WTC11 (cell line): ENCODE measurements at places on chromosomes 6 and 20.
A peak's percentile ranks its signal among the peaks of the same experiment; 100 is the strongest.

GRCh38 chr6:100549406-100550167 is 84.9 kb upstream of the SIM1 start:
- no peak for DNase-seq

DNA sequence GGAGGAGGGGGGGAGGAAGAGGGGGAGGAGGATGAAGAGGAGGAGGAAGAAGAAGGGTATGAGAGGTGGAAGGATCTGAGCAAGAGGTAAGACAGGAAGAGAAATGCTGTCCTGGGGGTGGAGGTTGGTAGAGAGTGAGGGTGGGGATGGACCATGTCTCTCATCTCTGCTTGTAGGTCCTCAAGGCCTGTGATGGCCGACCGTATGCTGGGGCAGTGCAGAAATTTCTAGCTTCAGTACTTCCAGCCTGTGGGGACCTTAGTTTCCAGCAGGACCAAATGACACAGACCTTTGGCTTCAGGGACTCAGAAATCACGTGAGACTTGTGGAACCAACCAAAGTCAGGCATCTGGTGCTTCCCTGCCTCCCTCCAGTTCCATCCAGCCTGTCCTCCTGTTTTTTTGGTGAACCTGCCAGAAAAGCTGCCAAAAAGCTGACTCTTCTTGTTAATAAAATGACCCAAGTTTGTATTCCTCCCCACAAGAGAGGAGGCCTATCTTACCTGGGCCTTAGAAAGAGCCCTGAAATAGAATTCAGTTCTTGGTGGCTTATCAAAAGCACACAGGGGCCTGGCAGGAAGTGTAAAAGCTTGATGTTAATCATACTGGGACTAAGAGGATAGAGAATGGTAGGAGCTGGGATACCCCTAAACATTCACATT is 2.5 kb upstream of the C4A start:
- DNase-seq = no peak

DNA sequence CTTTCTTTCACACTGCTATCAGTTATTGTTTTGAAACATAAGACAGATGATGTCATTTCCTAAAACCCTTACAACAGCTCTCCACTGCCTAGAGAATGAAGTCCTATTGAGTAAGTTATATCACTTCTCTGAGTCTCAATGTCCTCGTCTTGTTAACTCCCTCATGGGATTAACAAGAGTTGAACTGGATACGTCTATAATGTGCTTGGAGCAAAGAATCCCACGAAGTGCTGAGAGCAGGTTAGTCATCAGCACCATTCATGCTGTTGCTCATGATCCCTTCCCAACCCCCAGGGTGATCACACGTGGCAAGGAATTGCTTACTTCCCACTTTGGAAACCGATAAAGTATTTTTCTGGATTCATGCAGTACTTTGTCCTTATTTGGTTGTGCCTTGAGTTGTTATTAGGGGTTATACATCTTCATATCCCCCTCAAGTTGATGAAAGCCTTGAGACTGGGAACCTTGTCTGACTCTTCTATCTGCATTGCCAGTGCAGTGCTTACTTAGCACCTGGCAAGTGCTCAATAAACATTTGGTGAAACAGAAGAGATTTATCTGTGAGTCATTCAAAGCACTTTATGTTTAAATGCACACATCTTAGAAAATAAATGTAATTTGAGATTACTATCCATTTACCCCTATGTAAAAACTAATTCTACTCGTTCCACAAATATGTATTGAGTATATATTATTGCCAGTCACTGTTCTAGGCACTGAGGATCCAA is 487.5 kb downstream of the EPM2A start:
- DNase-seq = no peak

DNA sequence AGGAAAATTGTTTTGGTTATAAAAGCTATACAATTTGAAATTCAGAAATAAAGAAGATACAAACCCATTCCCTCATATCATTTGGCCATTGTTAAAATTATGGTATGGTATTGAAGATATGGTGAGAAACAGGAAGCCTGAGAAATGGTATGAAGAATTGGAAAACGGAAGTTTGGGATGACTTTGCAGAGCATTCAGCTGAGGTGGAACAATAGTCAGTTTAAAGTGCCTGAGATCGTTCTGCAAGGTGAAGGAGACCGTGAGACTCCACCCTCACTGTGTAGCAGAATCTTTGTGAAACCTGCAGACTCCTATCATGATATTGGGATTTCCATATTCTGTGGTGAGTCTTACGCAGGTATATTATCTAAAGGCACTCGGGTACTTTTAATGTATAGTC is 97.3 kb downstream of the ADGRB3 start:
- DNase-seq = no peak

DNA sequence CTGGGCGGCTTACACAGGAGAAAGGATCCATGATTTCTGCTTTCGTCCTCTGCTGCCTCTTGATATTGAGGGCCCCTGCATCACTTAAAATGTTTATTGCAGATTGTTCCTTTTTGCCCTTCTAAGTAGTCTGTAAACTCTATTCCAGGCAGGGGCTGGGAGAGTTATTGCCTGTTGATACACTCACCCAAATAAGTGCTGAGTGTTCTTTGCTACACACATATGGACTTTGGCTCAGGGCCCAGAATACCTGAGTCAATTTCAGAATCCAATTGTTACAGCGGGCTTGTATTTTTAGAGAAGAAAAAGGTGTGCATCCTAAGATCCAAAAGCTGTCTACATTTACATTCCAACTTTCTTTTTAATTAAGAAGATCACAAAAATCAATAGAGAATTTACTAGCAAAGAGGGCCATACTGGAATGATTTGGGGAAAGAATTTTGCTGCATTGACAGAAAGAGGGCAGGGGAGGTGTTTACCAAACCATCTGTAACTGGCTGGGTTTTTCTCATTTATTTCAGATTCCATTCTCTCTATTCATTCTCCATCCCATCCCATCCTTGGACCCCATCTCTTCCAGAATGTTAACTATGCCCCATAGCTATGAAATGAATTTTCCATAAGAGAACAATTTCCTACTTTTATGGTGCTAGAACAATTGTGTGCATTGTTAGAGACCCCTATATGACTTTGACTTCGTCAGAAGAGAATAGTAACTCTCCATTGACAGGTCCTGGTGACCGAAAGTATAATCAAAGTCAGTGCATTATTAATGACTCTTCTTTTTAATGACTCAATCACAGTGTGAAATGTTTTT is 959.9 kb upstream of the FLRT3 start:
- no peak for DNase-seq

DNA sequence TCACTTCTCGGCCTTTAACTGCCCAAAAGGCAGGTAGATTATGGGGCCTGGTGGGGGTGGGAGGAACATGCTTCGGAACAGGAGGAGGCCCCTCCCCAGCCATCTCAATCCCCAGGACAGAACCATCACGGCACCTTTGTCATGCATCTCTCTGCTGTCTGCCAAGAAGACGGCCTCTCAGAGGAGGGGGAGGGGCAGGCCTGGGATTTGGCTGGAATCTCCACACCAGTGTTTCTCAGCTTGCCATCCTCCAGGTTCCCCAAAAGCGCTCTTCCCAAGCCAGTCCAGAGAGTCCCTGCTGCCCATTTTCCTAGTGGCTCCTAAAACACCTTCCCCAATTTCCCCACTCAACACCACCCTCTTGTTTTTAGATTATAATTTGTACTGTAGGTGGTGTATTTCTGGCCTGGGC is 2.5 kb upstream of the POU5F1 start:
- peak; percentile 91 for DNase-seq

- DNase-seq = no peak
Observed at GRCh38 chr6:142886431-142887170, 58.4 kb downstream of the HIVEP2 start.

GRCh38 chr6:166565084-166565967 is 21.2 kb downstream of the RAMACL start:
- no peak for DNase-seq

DNA sequence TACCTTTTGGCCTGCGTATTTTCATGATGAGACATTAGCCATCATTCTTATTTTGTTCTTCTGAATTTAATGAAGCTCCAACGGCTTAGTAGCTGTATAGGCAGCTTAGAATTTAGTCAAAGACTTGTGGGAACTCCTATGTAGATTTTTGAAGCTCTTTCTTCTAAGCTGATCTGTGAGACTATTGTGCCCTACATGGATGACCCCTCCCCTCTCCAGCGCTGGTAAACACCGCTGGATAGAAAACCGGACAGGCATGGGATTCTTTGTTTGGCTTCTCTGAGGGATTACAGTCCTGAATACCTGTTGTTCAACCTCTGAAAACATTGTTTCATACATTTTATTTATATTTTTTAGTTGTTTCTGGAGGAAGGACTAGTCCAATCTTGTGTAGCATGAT is 1353.4 kb downstream of the GRIK2 start:
- no peak for DNase-seq

GRCh38 chr6:133761706-133762105 is 127.2 kb upstream of the TCF21 start:
- DNase-seq = no peak

DNA sequence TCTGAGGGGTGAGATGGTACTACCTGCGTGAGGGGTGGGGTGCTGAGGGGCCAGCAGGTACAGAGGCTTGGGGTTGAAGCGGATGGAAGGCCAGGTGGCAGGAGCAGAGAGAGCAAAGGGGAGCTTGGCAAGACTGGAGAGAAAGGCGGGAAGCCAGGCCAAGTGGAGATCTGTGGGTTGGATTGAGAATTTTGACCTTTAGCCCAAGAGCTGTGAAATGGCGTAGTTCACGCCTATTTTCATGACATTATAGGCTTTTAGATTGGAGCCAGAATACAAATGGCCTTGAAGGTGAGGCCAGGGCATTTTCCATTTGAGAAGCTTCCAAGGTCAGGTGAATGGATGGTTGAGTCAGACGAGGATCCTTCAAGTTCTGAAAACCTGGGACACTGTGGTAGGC is 2.5 kb downstream of the ATRN start:
- DNase-seq = no peak

GRCh38 chr20:40354880-40355279 is 334.2 kb downstream of the MAFB start:
- no peak for DNase-seq

GRCh38 chr6:90485635-90486277 is 101.1 kb downstream of the MAP3K7 start:
- DNase-seq = no peak

DNA sequence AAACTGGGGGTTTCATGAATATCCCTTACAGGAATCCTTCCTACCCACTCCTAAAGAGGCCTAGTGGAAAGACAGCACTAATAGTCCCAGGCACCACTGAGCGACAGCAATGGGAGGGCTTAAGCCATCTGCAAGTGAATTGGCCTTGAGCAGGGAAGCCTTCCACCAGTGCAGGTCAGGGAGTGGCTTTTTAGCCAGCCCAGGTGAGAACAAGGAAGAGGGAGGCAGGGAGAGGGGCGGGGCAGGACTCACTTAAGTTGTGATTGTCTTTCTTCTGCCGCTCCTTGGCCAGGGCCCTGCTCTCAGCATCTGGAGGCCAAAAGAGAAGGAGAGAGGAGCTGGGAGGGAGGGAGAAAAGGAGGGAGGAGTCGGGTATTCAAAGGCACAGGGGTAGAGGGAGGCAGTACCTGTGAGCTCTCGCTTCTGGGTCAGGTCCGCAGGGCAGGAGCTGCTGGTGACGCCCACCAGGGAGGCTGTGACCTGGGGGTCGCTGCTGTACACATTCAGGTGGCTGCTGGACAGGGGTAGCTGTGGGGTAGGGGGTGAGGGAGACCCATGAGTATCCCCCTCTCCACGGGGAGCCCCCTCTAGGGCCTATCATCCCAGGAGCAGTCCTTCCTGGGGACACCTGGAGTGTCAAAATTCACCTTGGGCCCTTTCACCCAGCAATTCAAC is 47.8 kb downstream of the TFEB start:
- DNase-seq = peak; percentile 76

- no peak for DNase-seq
Observed at GRCh38 chr6:30991891-30992290, 8.4 kb downstream of the MUC21 start.

GRCh38 chr6:150567380-150567779 is 32.3 kb upstream of the PLEKHG1 start:
- DNase-seq = no peak

GRCh38 chr20:13046409-13046808 is 37.6 kb downstream of the SPTLC3 start:
- no peak for DNase-seq

DNA sequence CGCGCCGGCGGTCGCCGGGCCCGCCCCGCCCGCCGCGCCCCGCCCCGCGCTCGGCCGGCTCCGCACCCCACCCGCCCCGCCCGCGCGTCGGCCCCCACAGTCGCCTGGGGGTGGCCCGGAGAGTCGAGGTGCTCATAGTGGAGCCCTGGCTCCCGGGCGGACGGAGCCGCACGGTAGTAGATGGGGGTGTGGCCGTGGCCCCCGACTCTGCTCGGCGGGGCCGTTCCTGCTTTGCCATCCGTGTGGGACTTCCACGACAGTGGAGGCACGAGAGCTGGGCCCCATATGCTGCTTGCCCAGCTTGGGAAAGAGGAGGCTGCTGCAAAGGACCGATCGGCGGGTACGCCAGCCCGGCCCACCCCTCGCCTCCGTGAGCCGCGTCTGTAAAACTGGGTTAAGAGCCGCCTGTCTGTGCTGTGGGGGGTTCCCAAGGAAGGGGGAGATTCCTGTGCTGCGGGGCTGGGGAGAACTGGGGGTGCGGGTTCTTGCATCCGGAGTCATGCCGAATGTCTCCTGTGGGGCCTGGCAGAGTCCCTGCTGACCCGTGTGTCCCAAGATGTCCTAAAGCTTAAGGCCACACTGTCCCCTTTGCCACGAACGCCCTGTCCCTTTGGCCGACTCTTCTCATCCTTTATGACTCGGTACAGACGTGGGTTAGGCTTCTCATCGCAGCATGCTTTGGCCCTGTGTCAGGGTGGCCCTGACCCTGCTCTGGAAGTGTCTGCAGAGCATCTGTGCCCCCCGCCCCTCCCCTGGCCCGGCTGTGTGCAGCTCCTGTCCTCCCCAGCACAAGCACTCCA is at the start of gene OPRL1:
OPRL1 (plus strand) TSS at position 70 of the 800 bp plus-strand sequence. CDS start 12,639 bp downstream, outside the sequence.
- DNase-seq = no peak

DNA sequence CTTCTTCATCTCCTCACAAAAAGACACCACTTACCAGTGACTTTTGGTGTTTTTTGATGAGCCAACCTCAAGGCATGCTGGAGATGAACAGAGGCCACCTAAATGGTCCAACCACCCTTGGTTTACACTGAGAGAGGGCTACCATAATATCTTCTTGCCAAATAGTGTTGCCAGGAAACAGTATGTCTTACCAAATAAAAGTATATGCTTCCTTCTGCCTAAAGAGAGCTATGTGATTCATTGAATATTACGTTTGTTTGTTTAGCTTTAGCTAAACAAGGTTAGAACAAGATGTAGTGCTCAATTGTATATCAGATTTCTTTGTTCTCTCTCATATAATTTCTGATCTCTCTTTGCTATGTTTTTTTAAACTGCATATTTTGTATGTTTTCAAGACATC is 40.6 kb upstream of the BMP6 start:
- DNase-seq = no peak

DNA sequence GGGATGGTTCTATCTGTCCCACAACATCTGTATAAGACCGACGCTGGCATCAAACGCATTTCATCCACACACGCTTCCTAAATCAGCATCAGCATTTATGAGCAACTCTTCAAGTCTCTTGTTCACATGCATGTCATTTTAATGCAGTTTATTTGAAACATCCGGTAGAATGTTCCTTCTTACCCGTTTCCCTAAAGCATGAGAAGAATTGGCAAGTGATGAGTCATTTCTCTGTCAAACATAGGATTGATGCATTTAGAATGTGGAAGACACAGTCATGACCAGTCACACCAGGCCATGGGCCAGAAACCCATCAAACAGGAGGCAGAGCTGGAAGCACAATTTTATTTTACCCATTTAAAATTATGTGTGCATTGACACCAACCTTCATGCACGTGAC is 122.8 kb downstream of the UST start:
- DNase-seq = no peak

- peak; percentile 16 for DNase-seq
Observed at GRCh38 chr6:163782436-163783003, 368.0 kb downstream of the QKI start.

- DNase-seq = peak; percentile 54
Observed at GRCh38 chr20:59518881-59519706, 85.2 kb upstream of the PHACTR3 start.
